ENCODE measurements at places on chromosomes 4 and X.
A peak's percentile ranks its signal among the peaks of the same experiment; 100 is the strongest.

DNA sequence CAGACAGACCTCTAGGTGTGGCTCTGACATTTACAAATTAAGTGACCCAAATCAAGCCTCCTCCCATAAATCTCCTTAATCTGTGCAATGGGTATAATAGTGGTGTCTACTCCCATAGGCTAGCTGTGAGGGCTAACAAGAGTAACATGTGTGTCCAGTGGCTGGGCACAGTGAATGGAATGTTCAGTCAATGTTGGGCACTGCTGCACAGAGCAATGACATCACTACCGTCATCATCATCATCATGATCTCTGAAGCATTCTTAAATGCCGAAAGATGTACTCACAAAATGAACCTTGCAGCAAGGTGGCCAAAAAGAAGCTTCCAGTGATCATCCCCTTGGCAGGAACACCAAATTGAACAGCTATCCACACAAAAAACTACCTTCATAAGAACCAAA, 43.5 kb downstream of the CHRNA9 start:
- DNase-seq = no peak

DNA sequence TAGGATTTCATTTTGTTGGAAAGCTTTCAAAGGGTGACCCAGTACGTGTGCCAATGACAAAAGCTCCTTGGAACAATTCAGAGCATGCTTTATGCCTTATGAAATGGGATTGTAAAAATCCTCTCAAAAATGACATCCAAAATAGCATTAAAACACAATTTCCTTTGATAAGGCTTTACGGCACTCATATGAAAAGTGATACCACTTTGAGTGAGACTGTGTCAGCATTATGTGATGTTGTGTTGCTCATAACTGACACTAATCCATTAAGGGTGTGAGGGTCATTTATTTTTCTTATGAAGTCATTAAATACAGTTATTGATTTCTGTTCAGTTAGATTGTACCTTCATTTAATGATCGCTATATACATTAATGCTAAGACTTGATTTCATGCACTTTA, 250.2 kb downstream of the TENM3 start:
- no peak for DNase-seq

GRCh38 chr4:162422312-162422711, 258.5 kb upstream of the FSTL5 start:
- DNase-seq = no peak

- no peak for DNase-seq
These were observed 1.5 kb downstream of the CASP6 start for GRCh38 chr4:109701566-109702410.

GRCh38 chr4:107083-107443, 17.2 kb upstream of the ZNF718 start:
- no peak for DNase-seq

DNA sequence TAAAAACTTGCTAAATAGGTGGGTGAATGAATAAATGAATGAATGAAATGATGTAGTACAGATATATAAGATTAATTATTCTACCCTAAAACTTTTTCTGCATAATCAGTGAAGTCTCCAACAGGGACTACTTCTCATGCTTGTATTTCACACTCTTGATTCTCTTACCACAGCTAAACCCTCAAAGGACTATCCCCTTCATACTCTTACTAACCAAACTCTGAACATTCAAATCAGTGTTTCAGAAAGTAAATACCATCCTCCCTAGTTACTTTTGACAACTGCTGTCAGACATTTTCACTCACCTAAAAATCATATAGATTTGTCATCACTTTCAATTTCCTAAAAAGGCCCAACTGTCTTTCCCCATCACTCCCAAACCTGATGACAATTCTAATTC, 234.3 kb upstream of the HHIP start:
- no peak for DNase-seq

DNA sequence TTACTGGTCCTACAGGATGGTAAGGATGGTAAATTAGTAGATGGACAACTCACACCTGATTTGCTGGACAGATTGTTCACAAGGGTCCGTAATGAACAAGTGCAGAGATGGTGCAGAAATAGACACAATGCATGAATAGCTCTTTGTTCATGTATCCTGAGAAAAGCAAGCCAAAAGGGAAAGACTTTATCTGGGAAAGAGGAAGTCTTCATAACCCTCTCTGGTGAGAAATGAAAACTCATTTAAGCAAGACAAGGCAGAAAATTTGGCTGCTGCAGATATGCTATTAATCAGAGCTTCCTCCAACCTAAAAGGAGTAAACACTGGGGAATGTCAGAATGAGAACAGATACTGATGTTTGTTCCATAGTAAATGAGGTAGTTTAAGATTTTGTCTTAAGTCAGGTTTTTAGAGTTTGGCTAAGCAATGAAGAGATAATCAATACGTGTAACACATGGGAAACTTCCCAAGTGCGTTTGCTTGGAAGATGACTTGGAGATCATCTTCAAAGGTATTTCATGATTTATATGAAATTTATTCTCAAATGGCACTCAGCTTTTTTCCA, 152.4 kb upstream of the BMPR1B start:
- DNase-seq = no peak

GRCh38 chr4:168124008-168124641, 31.8 kb downstream of the ANXA10 start:
- no peak for DNase-seq

GRCh38 chr4:155592938-155593297, 73.7 kb upstream of the GUCY1A1 start:
- DNase-seq = no peak

- DNase-seq = peak; percentile 17
These were observed 13.8 kb downstream of the CMC4 start for GRCh38 chrX:155056877-155057792.

DNA sequence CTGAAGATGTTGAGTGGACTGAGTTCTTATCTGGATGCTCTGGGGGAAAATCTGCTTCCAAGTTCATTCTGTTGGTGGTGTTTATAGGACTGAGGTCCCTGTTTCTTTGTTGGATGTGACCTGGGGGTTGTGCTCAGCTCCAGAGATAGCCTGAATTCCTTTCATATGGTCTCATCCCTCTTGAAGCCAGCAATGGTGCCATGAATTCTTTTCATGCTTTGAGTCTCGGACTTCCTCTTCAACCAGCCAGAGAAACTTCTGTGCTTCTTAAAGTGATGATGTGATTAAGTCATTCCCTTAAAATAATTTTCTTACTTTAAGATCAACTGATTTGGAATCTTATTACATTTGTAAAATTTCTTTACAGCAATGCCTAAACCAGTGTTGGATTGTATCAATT, 233.8 kb upstream of the UGT8 start:
- DNase-seq = no peak

GRCh38 chr4:24328711-24329110, 255.6 kb downstream of the DHX15 start:
- no peak for DNase-seq

GRCh38 chr4:10054571-10055041, 33.3 kb upstream of the SLC2A9 start:
- no peak for DNase-seq

DNA sequence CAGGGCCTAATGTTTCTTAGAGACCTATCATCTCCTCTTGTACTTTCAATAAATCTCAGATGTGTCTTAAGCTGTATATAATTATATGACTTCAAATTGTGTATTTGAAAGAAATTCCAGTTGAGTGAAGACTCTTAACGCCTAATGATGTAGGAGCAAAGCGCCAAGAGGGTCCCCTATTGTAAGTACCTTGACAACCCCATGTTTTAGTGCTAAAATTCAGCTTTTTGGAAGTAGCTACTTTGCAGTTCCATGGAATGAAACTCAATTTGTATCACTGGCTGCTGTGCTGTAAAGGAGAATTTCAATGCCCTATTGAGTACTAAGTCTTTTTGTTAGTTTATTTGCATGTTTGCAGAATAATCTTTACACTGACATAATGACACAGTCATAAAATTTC, 1826.6 kb upstream of the AGA start:
- DNase-seq = no peak

Measured in C1 segment of cervical spinal cord (tissue), 14 donors.